NCI-H2171 (cell line): ENCODE measurements at places on chromosomes 7 and 10.
A peak's percentile ranks its signal among the peaks of the same experiment; 100 is the strongest.

- DNase-seq, result no peak
Measured at GRCh38 chr7:39341083-39341482, 225.1 kb upstream of the YAE1 start.

GRCh38 chr7:129803546-129804081 is 149.1 kb downstream of the UBE2H start:
- no peak for DNase-seq

GRCh38 chr7:28700790-28701203 is 257.3 kb downstream of the TRIL start:
- peak; percentile 36 for DNase-seq

DNA sequence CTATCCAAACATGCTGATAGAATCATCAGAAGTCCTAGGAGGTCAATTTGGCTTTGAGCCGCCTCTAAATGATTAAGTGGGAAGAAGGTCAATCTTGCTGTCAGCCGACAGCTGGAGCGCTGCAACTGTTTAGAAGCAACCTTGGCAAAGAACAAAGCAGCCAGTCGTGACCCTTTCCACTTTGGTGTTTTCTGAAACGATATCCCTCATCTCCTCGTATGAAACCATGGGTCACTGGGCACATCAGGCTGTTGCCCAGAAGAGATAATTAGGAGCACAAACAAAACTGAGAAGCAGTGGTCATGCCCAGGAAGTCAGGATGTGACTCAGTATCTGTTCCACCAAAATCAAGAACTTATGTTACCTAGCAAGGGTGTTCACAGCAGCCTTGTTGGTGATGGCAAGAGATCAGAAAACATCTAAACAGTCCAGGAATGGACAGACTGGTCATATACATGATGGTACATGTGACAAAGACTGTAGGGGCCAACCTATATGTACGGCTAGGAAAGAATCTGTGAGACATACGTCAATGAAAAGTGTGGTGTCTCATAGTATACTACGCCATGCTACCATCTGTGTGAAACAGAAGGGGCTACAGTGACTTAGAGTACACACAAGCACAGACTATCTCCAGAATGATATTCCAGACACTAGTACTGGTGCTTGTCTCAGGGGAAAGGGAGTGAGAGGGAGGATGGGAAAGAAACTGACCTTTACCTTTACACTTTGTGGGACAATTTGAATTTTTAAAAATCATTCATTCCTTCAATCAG is 22.4 kb downstream of the STN1 start:
- DNase-seq, result no peak

DNA sequence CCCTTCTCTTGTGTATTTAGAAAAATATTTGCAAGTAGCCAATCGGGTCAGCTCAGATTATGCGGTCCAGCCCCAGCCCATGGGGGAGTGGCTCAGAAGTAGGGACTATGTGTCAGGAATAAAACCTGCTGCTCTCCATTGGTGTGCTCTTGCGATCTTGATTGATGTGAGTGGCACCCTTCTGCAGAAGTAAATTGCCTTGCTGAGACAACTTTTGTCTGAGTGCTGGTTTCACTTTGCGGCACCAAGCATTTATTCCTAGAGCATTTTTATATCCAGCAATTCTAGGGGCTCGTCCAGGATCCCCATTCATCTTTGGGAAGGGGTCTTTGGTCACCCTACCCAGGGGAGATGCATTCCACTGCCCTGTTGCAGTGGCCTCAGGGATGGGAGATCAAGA is 26.1 kb upstream of the FAM221A start:
- no peak for DNase-seq

- DNase-seq, result peak; percentile 37
Measured at GRCh38 chr10:123967626-123968243, 76.1 kb upstream of the CPXM2 start.

- no peak for DNase-seq
Measured at GRCh38 chr10:504121-504611, 185.3 kb downstream of the DIP2C start.

DNA sequence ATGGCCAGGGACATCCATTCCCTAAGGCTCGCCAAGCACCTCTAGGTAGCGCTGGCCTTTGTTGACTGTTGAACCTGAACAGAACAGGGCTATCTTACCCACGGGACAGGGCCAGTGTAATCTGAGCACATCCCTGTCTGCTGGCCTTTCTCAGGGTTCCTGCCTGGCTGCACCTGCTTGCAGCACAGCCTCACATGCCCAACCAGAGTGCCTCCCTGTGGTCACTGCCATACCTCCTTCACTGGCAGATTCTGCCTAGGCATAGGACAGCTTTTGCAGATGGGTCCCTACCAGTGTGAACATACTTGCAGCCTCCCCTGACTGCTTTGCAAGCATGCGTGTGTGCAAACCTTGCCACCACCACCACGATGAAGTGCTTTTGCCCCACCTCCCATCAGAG is 15.8 kb upstream of the LIPN start:
- no peak for DNase-seq

- no peak for DNase-seq
Measured at GRCh38 chr7:5567790-5568189, 144.2 kb upstream of the TNRC18 start.

DNA sequence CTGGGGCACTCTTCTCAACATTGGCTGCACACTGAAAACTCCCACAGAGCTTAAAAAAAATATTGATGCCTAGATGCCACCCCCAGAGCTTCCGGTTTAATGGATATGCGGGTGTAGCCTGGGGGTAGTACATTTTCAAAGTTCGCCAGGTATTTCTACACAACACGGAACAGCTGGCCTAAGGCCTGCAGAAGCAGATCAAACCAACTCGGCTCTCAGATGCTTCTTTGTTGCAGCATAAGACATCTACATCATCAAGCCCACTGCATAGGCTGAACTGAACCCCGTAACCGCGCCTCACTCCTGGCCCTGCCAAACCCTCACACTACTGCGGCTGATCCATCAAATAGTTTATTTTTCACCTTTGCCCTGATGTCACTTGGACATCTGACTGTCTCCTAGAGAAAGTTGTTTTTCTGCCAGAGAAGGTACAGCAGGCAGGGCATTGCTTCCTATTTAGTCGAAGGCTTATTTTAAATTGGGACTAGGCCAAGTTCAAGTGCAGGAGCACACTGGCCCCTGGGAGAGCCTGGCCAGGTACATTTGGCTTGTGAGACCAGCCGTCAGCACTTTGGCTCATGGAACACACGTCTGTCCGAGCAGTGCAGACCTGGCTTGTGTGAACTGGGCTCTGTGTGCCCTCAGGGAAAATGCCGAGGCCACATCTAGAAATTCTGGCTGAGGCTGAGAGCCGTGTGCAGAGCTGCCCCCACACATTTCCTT is 113.3 kb downstream of the TACC2 start:
- DNase-seq, result no peak

- DNase-seq, result no peak
Measured at GRCh38 chr10:103643381-103643780, 149.9 kb downstream of the NEURL1 start.

- no peak for DNase-seq
Measured at GRCh38 chr7:105028004-105028403, 14.0 kb downstream of the KMT2E start.

DNA sequence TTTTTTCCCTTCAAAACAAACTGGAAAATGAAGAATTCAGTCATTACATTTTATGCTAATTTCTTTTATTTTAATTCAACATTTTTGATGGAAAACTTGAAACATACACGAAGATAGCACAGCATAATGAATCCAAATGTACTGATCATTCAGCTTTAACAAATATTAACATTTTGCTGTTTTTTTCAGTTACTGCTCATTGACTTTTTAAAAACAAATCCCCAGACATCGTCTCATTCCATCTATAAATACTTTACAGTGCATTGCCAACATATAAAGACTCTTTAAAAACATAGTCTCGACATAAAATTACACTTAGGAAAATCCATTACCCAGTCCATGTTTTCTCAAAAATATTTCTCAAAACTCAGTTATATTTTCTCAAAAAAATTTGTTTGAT is 452.3 kb downstream of the GALNT17 start:
- no peak for DNase-seq

DNA sequence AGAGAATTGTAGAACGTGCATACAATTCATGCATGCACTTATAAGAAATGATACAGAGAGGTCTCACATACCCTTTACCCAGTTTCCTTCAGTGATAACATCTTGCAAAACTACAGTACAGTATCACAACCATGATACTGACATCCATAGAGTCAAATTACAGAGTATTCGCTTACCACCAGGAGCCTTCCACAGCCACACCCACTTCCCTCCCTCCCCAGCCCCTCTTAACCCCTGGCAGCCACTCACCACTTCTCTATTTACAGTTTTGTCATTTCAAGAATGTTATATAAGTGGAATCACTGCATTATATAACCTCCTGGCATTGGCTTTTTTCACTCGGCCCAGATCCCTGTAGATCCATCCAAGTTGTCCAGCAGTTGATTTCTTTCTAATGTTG is 143.8 kb downstream of the ZNF248 start:
- DNase-seq, result no peak

DNA sequence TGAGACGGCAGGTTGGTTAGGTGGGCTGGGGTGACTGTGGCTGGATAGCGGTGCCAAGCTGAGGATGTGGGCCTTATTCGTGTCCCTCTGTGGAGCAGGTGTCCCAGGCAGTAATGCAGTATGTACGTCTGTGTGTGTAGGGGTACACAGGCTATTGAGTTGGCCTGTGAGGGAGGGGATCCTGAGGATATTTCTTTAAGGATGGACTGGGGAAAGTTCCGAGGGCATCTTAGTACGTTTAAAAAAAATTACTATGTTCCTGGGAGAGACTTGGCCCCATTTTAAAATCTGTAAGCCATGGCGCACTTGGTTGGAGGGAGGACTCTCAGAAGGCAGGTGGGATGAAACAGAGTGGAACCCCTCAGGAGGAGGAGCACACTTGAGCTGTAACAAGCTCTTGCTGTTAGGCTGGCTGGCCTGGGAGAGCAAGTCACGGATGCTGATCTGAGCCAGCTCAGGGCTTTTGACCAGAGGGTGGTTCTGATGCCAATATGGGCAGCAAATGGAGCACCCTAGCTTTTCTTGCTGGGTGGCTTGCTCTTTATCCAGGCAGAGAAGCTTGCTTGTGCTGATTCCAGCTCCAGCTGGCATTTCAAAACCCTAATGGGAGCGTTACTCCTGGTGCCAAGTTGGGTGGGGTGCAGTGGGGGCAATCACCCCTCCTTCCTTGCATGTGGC is 765 bp downstream of the WBP1L start:
- DNase-seq, result no peak

DNA sequence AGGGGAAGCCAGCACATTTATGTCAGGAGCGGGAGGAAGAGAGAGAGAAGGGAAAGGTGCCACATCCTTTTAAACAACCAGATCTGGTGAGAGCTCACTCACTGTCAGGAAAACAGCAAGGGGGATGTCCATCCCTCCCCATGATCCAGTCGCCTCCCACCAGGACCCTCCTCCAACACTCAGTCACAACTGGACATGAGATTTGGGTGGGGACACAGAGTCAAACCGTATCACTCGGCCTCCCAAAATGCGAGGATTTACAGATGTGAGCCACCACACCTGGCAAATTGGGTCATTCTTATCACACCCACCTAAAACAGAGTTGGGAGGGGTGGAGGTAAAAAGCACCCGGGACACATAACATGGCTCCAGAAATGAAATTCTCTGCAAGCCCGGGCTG is 41.0 kb downstream of the CARD11 start:
- no peak for DNase-seq

DNA sequence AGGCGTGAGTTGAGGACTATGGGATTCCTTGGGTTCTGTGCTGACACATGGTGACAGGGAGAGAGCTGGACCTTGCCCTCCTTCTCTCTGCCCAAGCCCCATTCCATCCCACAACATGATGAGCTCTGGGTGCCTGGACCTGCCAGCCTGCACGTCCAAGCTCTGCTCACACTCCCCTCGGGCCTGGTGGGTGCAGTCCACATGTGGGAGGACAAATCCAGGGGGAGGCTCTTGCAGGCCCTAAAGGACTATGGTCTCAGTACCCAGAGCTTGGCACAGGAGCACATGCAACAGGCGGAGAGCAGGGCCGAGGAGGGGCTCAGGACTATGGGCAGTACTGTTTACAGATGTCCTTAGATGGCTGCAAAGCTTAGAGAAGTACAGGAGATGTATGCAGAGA is 91.4 kb downstream of the CLEC2L start:
- no peak for DNase-seq

- DNase-seq, result no peak
Measured at GRCh38 chr10:93106631-93107072, 33.0 kb downstream of the CYP26A1 start.

GRCh38 chr10:4698075-4698474 is 127.9 kb upstream of the AKR1E2 start:
- no peak for DNase-seq

GRCh38 chr10:48699011-48699627 is 14.4 kb downstream of the WDFY4 start:
- DNase-seq, result no peak

GRCh38 chr10:5595994-5596471 is 70.4 kb downstream of the ASB13 start:
- no peak for DNase-seq

- DNase-seq, result no peak
Measured at GRCh38 chr10:72074574-72075375, 13.6 kb downstream of the SPOCK2 start.
